ENCODE measurements at places on chromosomes 5 and 9.
A peak's percentile ranks its signal among the peaks of the same experiment; 100 is the strongest.

DNA sequence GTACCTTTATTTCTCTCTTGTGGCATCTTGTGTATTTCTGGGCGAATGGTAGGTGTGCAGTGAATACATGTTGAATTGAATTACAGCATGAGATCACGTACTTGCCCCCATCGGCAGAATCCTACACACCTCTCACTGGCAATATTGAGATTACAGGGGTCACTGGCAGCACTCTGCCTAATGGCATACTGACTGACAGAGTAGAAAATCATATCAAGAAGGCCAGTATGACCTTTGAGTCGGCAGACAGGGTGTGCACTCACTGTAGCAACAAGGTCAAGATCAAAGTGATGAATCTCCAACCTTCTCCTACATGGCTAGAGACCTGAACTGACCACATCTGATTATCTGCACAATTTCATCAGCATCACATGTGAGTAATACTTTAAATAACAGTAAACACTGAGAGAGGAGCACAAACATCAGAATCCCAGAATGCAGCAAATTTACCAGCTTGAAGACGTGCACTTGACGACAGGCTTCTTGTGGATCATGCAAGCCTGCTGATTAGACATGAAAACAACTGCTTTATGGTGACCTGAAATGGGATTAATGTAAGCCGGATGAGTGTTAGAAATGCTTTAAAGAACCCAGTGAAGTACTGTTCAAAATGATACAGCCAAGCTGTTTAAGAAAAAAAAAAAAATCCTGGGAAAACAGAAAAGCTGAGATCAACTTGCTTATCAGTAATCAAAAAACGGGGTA is 267.1 kb upstream of the EFNA5 start:
- no peak for DNase-seq

GRCh38 chr5:30581198-30581935 is 612.1 kb upstream of the CDH6 start:
- no peak for DNase-seq

DNA sequence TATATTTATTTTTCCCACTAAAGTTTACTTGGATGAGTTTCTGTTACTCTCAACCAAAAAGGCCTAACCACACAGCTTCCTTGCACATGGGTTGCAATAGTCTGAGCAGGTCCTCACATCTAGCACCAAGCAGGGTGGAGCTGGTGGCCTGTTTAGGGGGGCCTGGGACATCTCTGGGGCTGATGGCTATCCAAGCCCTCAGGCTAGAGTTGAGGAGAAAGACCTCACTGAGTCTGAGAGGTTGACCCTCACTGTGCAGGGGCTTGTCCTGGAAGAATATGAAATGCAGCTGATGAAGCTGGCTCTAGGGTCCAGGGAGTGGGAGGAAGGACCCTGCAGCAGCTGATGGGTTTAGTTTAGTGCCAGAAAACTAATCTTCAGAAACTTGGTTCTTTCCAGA is 217.1 kb upstream of the MVB12B start:
- DNase-seq, result no peak

GRCh38 chr9:35618854-35619799 is 914 bp upstream of the CD72 start:
- DNase-seq, result no peak

DNA sequence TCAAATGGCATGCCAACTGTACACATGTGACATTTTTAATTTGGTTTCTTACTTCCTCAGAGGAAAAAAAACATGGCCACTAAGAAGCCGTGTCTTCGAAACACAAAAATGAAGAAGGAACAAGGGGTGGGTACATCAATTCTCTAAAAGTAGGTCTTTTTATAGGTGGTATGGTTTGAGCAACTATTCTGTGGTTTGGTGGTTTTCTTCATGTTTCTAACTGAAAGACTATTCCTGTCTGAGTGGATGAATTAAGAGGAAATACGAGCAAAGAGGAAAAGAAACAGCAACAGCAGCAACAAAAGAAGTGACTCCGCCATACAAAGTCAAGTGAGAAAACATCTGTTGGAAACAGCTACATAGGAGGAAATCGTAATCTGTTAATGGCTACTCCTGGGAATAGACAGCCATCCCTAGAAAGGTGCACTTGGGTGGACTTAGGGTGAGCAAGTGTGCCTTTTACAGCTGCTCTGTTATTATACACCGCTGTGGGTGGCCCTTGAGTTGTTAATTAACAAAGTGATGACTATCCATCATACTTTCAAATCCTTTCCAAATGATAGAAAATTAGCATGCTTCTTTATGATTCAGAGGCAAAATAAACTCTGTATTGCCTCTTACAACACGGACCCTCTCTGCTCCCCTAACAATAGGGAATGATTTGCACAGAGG is 575.8 kb downstream of the TLE1 start:
- no peak for DNase-seq

- no peak for DNase-seq
These were observed at the start of gene GALNT12 for GRCh38 chr9:98807070-98807813. GALNT12 (plus strand) TSS chr9:98807670; CDS start chr9:98807699, 29 bp downstream.

- DNase-seq, result no peak
These were observed 39.6 kb downstream of the PDE6A start for GRCh38 chr5:149904977-149905376.

DNA sequence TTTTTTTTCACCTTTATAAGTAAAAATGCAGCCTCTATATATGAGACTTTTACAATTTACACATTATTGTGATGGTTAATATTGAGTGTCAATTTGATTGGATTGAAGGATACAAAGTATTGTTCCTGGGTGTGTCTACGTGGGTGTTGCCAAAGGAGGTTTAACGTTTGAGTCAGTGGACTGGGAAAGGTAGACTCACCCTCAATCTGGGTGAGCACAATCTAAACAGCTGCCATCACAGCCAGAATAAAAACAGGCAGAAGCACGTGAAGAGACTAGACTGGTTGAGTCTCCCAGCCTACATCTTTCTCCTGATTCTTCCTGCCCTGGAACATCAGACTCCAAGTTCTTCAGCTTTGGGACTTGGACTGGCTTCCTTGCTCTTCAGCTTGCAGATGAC is 132.8 kb upstream of the DPYSL3 start:
- DNase-seq, result no peak

DNA sequence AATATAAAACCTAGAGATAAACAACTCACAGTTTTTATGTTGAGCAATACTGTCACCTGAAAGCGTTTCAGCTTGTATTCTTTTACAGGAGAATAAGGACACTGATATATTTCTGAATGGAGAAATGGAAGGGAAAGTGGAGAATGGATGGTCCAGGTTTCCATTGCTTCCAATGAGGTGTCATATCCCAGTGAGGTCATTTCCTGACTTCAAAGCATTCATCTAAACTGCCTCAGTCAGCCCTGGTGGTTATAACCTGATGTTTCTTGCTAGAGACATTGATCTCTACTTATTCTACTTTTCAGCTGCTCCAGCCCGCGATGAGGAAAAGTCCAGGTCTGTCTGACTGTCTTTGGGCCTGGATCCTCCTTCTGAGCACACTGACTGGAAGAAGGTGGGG is 2.6 kb downstream of the GABRA1 start:
- DNase-seq, result no peak

DNA sequence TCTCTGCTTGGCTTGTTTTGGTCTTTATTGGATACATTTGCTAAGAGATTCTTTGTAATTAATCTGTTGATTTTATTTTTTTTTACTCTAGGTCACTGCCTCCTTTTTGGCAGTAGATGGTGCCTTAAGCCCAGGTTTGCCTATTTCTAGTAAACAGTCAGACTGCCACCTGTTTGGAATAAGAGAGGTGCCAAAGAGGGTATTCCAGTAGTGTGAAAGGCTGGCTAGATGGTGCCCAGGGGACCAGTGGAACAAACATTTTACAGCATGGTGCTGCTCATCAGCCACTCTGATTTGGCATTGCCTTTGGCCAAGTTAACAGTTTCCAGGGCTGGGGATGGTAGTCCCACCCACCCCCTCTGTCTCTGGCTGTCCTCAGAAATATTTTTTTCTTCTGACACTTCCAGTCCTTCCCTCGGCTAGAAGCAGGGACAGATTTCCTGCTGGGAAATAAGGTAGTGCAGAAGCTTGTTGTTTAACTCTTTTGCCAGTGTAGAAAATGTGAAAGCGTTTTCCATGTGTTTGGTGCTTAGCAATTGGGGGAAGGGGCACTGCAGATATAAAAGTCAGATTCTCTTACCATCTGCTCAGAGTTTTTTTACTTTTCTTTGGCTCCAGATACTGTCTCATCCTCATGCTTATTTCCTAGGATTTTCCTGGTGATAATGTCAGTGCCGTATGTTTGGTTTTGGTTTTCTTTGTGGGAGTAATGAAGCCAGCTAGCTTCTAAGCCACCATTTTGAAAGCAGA is 36.6 kb upstream of the FBXL7 start:
- DNase-seq, result no peak

- no peak for DNase-seq
These were observed 211.2 kb downstream of the RAB3C start for GRCh38 chr5:58793888-58794657.

- DNase-seq, result no peak
These were observed 104.7 kb upstream of the OTULINL start for GRCh38 chr5:14476786-14477435.

DNA sequence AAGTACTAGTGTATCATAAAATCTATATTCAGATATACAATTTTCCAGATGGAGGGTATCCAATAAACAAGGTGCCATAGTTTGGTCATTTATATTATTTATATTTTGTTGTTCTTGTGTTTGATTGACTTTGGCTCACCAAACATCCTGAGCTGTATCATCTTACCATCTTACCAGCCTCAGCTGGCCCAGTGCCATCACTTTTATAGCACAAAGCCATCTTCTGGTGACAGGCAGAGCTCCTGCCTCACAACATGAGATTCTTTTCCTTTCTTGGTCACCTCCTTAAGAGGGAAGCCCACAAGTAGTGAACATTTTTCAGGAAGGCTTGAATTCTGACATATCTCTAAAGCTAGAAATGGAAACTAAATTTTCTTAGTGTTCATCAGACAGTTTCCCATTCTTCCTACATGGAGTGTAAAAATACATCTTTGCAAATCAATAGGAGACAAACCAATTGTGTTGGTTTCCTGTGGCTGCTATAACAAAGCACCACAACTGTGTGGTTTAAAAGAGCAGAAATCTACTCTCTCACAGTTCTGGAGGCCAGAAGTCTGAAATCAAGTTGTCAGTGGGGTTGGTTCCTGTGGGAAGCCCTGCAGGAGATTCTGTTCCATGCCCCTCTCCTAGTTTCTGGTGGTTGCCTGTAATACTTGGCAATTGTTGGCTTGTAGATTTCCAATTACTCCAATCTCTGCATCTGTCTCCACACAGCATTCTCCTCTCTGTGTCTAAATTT is 341.8 kb downstream of the MAN2A1 start:
- no peak for DNase-seq

DNA sequence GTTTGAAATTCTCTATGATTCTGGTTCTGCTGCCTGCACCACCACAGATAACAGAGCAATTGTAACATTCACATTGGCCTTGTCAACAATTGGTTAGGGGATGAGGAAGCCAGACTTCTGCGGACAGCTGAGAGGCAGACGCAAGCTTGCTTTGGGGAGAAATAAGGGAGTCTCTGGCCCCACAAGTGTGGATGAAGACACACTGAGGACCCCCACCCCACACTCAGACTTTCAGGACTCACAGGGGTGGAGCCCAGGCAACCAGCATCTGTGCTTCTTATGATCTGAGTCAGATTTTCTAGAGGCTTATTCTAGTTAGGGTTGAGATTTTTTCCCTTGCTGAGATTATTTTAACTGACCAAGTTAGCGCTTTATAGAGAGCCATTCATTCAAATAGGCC is 140.3 kb upstream of the IRX2 start:
- DNase-seq, result no peak

DNA sequence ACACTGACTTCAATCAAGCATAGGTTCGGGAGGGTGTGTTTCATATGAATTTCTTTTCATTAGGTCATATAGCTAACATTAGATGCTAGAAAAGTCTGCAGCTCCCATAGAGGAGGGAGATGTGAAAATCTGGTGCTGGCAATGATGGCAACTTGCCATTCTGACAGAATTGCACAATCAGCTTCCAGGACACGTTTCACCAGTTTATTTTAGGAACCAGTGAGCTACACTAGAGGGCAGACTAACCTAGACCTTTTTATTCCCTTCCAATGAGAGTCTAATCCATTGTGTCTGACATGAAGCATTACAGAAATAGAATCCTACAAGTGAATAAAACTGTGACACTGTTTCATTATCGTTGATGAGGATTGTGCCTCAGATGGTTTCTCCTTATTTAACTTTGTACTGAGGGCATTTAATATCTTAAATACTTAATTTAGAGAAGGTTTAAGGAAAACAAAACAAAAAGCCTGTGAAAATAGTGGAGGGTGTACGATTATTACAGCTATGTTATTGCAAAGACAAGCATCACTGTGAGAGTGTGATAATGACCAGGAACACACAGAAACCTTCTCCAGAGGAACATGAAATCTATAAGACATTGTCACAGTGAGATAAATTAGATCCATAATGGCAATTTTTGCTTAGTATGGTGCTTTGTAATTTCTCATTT is 363.3 kb upstream of the RPS23 start:
- DNase-seq, result peak; percentile 85

GRCh38 chr9:131703697-131704096 is 36.2 kb downstream of the RAPGEF1 start:
- DNase-seq, result no peak

DNA sequence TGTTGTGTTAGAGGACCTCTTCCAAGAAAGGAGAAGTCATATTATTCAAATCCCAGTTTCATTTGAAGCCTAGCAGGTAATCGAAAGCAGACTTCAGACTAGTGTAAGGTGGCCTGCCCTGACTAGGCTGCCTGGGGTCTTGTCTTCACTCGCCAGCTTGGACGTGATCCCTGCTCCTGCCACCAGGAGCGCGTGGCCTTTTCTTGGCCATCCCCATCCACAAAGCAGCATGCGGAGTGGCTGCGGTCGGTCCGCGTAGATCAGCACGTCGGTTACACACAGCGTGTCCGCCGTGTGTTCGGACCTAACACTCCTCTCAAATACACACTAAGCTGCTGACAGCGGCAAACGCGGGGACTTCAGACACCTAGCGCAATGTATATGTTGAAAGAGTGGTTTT is 37.3 kb downstream of the CFAP77 start:
- no peak for DNase-seq

DNA sequence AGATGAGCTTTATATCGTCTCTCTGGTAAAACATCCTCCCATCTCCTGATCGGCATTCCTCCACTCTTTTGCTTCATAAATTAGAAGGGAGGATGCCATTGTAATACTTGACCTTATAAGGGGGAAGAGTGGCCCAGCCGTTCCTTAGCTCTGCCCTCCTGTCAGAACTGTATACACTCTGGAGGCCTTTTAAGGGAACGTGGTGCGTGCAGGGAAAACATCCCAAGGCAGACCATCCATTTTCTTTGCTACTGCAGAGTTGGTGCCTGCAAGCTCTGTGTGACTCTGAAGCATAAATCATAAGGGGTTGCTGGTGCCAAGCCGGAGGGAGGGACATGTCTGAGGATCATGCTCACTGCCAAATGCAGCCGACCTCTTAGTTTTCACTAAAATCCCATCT is 90.4 kb downstream of the PGM5 start:
- no peak for DNase-seq

DNA sequence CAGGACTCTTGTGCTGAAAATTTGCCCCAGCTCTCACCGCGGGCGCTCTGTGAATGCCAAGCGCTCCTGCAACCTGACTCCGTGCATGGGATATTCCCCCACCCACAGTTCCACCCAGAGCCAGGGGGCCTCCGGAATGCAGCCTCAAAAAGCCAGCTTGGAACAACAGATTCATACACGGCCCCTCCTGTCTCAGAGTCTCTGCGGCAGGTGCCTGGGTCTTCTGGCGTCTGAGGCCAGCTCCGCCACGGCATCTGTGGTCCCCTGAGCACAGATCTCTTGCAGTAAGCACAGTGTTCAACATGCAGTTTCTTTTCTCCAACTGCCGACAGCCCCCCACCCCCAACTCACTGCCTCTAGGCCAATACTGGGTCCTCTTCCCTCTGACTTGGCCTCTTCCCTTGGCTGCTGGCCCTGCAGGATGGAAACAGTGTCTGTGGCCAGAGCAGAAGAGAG is 355.7 kb upstream of the IRX2 start:
- DNase-seq, result no peak

GRCh38 chr9:281741-282645 is 67.3 kb downstream of the DOCK8 start:
- no peak for DNase-seq
